ENCODE measurements at places on chromosomes 16 and 17.

- no peak for DNase-seq
Observed at GRCh38 chr17:5042157-5043022, 7.2 kb upstream of the SLC52A1 start.

GRCh38 chr16:19872179-19872863 is 12.3 kb downstream of the GPRC5B start:
- DNase-seq: no peak

DNA sequence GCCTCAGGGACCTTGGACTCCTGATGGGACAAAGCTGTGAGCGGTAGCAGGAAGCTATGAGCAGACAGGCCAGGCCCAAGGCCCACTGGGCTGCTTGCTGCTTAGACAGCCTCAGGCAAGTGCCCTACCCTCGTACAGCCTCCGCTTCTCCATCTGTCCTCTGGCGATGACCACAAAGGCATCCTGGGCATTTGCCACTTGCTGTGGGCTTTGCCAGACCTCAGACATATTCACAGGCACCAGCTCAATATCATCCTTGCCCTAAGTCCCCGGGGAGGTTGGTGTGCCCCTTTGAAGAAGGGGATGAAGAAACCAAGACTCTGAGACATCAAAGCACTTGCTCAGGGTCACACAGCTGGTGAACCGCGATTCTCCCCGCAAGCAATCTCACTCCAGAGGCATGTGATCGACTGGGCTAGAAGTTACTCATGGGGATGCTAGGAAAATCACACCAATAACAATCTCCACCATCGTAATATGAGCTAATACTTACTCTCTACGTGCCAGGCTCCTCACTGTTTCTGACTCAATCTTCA is 21.7 kb downstream of the PPL start:
- peak; percentile 77 for DNase-seq

GRCh38 chr17:6940186-6940649 is 55.6 kb upstream of the ALOX12 start:
- no peak for DNase-seq

DNA sequence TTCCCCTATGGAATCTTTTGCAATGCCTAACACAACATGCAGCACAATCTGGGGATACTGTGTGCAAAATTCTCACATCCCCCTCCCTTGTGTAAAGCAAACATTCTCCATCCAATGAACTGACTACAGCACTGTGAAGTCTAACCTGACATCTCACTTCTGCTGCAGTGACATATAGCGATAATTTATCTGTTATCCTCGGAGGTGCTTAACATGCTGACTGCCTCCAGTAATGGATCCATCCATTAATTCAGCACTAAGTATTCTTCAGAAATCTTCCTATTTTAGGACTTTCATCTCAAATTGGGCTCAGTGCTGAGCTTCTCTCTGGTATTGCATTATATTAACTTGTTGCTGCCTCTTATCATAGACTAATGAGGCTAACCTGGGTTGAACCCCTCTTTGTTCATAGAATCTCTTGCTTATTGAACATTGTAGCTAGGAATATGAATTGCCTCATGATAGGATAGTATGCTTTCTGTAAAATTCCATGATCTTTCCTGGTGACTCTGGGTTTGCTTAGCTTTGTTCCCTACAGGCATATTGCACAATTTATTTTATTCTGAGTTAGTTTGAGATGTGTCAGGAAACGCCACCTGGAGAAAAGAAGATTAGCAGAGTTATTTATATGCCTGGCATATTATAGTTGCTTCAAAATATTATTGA is 187.9 kb downstream of the CNTNAP4 start:
- no peak for DNase-seq

DNA sequence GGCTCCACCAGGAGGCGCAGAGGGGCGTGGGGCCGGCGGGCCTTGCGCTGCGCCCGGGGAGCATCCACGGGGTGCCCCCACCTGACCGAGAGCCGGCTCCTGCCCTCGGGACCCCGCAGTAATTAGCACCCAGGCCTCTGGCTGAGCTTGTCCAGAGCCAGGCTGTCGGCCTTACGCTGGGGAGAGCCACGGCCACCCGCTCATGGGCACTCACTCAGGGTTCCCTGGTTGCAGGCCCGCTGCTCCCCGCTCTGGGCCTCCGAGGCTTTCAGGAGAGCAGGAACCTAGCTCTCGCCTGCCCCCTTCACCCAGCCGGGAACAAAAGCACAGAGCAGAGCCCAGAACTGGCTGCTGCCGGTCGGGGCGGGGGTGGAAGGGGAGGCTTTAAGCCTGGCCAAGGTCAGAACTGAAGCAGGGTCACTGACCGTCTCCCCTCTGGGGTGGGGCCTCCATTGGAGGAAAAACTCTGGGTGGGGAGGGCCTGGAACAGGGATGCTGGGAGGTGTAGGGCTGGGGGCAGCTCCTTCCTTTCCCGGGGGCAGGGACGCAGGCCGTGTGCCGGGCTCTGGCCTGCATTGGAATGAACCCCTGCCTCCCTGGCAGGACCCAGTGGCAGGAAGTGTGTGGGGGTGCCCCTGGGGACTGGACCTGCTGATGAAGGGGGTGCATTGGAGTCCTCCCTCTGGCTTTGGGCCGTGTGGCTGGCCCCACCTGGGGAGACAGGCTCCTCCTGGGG is 12.3 kb downstream of the GLIS2 start:
- peak; percentile 81 for DNase-seq

DNA sequence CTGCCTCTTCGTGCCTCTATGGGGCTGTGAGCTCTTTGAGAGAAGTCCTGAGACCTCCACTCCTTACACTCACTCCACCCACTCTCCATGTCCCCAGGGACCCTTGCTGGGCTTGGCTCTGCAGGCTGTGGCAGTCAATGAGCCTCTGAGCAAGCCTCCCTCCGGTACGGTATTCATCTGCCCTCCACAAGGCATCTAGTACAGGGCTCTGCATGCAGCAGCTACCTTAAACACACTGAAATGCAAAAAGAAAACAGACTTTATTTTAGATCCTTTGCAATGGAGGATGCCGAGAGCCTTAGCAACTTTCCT is 38.9 kb upstream of the SMPD3 start:
- no peak for DNase-seq

- peak; percentile 61 for DNase-seq
Observed at GRCh38 chr16:10514369-10515055, 65.9 kb downstream of the EMP2 start.

- DNase-seq: no peak
Observed at GRCh38 chr16:8047736-8048135, 542.6 kb downstream of the TMEM114 start.

GRCh38 chr16:22661161-22661647 is 150.5 kb downstream of the NPIPB5 start:
- no peak for DNase-seq

- DNase-seq: no peak
Observed at GRCh38 chr16:12625068-12625467, 178.6 kb downstream of the CPPED1 start.

GRCh38 chr16:87918866-87919680 is 17.3 kb downstream of the CA5A start:
- DNase-seq: peak; percentile 24

GRCh38 chr16:15649727-15650018 is 372 bp upstream of the NDE1 start:
- DNase-seq: no peak

GRCh38 chr17:34519282-34519681 is 60.1 kb upstream of the TMEM132E start:
- DNase-seq: no peak

DNA sequence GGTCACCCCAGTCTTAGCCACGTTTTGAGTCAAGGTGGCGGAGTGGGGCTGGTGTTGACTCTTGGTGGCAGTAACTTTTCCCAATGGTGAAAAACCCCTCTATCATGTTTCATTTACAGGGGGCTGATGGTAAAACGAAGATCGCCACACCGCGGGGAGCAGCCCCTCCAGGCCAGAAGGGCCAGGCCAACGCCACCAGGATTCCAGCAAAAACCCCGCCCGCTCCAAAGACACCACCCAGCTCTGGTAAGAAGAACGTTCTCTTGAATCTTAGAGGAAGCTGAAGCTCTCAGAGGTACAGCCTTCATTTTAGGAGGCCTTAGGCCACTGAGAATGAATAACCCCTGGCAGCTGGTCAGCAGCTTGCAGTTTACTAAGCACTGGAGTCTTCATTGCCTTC is 7.7 kb upstream of the STH start:
- DNase-seq: no peak

GRCh38 chr17:27446569-27447301 is 9.5 kb upstream of the KSR1 start:
- DNase-seq: peak; percentile 87

DNA sequence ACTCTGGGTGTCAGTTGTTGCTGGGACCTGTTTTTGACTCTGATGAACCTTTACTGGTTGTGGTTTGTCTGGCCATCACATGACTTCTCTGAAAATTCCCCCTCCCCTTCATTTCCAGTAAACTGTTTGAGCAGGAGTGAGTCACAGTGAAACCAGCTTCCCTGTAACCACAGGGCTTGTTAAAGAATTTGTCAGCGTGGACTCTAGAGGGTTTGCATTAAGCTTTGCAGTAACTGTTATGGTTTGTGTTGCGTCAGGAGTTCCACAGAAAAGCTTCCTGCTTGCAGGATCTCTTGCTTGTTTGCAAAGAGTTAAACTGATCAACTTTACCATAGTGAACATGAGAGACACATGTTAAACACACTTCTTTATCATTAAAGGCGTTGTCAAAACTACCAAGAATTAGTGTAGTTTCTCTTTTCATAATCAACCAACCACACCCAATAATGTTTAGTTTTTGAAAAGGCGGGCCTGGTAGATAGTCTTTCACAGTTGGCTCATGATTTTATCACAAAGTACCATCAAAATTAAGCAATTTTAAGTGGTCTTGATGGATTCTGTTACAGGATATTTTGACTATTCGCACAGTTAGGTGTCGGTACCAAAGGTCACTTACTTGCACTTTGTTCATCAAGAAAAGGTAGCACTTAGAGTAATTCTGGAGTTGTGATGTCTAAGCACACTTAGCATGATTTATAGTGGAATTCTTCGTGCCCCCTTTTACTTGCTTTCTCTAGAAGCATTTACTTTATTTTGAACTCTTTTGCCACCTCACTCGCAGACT is 79.3 kb downstream of the VMP1 start:
- peak; percentile 100 for DNase-seq

DNA sequence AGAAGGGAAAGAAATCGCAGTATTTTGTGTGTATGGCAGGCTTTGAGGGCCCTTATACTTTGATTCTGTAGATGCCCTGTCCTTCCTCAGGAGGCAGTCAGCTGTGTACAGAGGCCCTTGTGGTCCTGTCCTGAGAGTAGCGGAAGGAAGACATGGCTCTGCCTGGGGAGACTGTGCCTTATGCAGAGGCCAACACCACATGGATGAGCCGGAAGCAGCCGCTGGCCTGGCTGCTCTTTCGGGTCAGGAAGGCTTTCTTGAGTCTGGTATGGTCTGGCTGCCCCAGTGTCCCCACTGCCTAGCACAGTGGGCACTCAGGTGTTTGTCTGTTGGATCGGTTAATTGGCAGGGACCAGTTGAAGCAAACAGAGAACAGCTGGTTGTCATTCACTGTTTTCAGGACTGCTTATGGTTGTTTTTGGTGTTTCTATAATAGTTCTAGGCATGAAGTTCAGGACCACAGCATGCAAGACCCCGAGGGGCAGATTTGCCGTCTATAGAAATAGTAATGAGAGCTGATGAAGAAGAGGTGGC is 12.4 kb downstream of the USP10 start:
- DNase-seq: no peak
